Bone marrow (tissue), 2 donors: ENCODE measurements at places on chromosomes 5 and 9.

DNA sequence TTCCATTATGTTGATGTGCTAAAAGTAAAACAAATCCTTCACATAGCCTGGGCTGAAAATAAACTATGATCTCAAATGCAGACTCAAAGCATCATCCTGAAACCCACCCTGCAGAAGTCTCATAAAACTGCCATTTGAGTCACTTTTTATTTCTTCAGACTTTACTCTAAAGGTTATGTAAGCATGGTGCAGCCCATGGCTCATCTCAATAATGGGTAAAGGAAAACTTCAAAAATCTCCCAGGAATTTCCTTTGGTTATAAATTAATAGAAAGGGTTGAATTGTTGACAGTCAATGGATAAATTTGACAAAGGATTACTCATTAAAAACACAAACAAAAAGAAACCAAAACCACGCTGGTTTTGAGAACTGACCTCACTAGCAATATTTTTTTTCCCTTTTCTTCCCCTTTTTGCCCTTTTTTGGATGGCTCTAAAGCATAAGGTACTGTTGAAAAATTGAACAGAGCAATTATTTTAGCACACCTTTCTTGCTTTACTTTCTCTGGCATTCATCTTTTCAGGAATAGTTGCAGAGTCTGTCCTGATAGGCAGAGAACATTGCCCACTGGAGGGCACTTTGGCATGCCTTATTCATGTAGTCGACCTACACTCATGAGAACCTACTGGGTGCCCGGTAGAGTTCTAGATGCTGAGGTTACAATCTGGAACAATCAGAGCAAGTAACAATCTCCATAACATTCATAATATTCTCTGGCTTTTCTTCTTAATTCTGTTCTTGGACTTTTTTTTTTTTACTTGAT is 191.4 kb downstream of the TMEM167A start:
- no peak for DNase-seq

DNA sequence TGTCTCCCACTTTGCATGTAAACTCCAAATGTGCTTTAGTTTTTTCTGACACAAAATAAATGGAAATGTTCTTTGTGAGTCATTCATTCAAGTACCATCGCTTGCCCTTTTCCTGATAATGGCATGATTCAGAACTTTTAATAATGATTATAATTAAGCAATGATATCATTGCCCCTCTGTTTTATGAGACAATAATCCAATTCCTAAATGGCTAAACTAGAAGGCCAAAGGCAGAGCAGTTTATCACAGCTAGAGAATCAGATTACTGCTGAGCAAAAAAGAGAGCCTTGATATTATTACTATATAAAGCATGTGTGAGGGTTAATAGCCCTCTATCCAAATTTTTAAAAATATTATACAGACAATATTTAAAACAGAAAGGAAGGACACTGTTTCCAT is 484.2 kb upstream of the PTPRD start:
- no peak for DNase-seq

GRCh38 chr5:6961837-6962635 is 248.8 kb downstream of the TENT4A start:
- DNase-seq, result no peak

DNA sequence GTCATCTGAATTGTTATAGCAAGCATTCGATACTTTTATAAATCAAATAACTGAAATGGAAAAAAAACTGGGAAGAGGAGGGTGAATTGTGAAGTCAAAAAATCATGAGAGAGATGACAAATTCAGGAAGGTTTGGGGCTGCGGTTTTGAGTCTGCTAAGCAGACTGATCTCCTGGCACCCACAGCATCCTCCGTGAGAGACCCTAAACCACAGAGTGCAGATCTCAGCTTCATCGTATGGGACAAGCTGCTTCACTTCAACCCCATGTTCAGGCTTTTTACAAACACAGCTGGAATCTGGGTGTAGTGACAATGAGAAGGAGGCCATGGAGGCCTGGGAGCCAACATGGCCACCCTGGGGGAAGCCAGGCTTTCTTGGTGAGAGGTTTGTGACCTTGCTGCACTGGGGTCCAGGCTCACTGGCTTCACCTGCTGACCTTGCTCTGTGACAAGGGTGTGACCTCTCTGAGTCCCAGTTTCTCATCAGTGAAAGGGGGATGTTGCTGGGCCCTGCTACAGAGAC is 19.4 kb downstream of the USP20 start:
- no peak for DNase-seq

DNA sequence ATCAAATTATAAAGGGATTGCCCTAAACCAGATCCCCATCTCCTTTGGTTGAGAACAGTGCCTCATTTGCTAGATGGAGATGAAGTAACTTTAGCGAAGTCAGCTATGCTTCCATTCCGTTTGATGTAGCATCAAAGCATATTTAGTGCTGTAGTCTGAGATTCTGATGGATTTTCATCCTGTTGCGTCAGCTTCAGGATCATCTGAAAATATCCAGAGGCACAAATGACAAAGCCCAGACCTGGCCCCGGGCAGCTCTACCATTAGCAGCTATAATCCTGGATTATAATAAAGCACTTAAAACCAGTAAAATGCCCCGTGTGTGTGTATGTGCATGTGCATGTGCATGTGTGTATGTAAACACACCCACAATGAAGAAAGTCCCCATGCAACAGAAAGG is 44.7 kb downstream of the ERAP1 start:
- DNase-seq, result no peak

DNA sequence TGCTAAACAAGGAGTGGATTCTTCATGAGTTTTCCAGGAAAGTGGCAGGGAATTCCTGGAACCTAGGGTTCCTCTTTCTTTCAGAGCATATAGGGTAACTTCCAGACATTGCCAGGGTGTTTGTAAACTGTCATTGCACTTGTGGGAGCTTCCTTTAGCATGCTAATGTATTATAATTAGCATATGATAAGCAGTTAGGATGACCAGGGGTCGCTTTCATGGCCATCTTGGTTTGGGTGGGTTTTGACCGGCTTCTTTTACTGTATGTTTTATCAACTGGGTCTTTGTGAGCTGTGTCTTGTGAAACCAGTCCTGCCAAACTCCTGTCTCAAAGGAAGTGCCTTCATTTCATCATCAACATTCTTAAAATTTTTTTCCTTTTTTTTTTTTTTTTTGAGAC is 11.9 kb upstream of the MELK start:
- no peak for DNase-seq

GRCh38 chr9:131094622-131095021 is 1.7 kb upstream of the AIF1L start:
- DNase-seq, result no peak
